Left renal pelvis (tissue), 4 donors: ENCODE measurements at places on chromosomes 2 and 18. TPM values are rescaled to one million over a fixed set of nuclear protein-coding genes. Genes with fewer than 3 reads are reported as not detected.

The INSIG2 gene
- 34.0 TPM for polyA plus RNA-seq

The GPR35 gene
- 1.1 TPM for polyA plus RNA-seq

The UGT1A9 gene
- 6.1 TPM for polyA plus RNA-seq

The PEX13 gene
- 31.3 TPM for polyA plus RNA-seq

The KLHL14 gene
- polyA plus RNA-seq: 30.6 TPM

The DPYSL5 gene
- polyA plus RNA-seq: 8.5 TPM

The KDM3A gene
- 37.6 TPM for polyA plus RNA-seq

The GKN1 gene
- not detected for polyA plus RNA-seq

The FAM237A gene
- polyA plus RNA-seq: not detected

The B3GNT7 gene
- polyA plus RNA-seq: 3.0 TPM

The TGFA gene
- polyA plus RNA-seq: 19.4 TPM

The NEUROD1 gene
- not detected for polyA plus RNA-seq

The KCMF1 gene
- polyA plus RNA-seq: 40.7 TPM

The RAX gene
- not detected for polyA plus RNA-seq

The UGT1A8 gene
- not detected for polyA plus RNA-seq

The PKDCC gene
- polyA plus RNA-seq: 338 TPM

The LYG2 gene
- polyA plus RNA-seq: 0.33 TPM

The SNTG2 gene
- 2.4 TPM for polyA plus RNA-seq

The IL1R2 gene
- polyA plus RNA-seq: 0.15 TPM
